ENCODE measurements at places on chromosomes 16 and 17. TPM values are rescaled to one million over a fixed set of nuclear protein-coding genes. Genes with fewer than 3 reads are reported as not detected.

GRCh38 chr17:66492080-66492479, 189.7 kb downstream of the PRKCA start:
- DNase-seq: no peak

DNA sequence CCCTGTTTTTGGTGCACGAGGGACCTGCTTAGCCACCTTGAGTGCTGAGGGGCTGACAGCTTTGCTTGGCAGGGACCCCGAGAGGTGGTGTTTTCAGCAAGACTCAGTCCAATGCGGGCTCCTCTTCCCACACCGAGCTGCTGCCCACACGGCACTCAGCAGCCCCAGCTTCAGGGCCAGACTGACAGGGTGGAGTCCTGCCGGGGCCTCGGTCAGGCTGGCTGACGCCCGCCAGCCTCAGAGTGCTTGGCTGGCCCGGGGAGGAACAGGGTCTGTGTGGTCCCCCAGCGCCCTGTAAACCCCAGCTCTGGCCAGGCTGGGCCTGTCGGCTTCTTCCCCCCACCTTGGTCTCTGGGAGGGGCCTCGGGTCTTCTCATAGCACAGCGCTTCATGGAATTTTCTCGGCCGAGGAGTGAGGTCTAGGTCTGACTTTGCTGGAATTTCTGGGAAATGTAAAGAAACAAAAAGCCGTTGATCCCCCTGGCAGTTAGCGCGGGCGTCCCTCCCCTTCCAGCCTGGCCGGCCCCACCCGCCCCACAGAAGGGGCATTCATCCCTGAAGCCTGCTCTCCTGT, 2.6 kb downstream of the SOX8 start:
- DNase-seq: no peak

Gene DERL2
- total RNA-seq: 30.0 TPM

Gene PRAC1
- total RNA-seq: not detected
